ENCODE measurements at places on chromosomes 3 and 15.
A peak's percentile ranks its signal among the peaks of the same experiment; 100 is the strongest.

- peak; percentile 22 for DNase-seq
These were observed 365.5 kb downstream of the SHQ1 start for GRCh38 chr3:72482589-72483321.

GRCh38 chr3:110567029-110567428, 504.6 kb upstream of the NECTIN3 start:
- no peak for DNase-seq

GRCh38 chr3:120059081-120059864, 35.0 kb downstream of the GSK3B start:
- no peak for DNase-seq

- DNase-seq, result no peak
These were observed 1010.9 kb downstream of the NTRK3 start for GRCh38 chr15:87245592-87245991.

DNA sequence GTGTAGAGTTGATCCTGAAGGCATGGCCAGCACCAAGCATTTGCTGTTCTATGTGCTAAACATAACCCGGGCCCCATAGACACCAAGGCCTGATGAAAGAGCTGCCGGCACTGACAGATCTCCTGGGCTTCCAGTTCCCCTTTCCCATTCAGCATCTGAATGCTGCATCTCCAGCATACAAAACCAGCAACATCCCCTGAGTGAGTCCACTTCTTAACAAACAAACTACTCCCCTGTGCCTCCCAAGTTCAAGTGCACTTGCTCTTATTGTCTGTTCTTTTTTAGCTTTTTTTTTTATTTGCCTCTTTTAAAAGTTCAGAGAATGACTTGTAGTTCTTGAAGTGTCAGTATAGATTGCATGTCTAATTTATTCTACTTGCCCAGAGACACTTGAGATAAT, 156.0 kb downstream of the EDEM1 start:
- no peak for DNase-seq

DNA sequence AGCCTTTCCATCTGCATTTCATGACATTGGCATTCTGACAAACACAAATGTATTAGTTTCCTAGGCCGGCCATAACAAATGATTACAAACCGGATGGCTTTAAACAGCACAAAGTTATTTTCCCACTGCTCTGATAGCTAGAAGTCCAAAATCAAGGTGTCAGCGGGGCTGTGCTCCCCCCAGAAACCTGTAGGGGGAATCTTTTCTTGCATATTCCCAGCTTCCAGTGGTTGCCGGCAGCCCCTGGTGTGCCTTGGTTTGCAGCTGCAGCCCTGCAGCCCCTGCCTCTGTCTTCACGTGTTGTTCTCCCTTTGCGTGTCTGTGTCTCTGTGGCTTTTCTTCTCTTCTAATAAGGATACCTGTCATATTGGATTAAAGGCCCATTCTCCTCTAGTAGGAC, 79.0 kb upstream of the CDV3 start:
- DNase-seq, result no peak

DNA sequence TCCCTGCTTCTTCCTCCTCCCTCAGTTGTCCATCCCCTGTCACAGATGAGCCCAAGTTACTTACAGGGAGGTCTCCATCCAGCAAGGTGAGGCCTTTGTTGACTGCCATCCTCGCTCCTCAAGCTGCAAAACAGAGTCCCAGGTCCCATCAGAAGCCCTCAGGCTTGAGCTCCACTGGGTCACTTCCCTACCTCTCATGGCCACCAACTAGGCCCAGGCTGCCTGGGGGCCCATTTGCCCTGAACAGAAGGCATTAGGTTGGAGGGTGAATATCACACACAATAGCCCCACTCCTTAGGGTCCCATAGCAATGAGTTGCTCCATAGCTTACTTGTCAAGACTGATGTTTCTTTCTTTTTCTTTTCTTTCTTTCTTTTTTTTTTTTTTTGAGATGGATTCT, 1.8 kb downstream of the PLIN1 start:
- DNase-seq, result no peak

DNA sequence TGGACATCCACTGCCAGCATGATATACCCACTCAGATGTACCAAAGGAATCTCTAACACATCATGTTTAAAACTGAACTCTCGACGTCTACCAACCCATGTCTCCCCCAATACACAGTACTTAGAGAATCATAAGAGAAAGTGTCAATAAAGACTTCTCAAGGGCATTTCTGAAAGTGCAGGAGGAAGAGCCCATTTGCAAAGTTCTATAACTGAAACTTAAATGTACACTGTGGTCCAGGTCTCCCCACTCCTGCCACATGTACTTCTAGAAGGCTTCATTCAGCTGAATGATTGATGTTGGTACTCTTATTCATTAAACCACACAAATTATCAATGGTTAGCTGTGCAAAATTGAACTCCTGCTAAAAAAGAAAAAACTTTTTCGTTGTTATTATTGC, 31.8 kb downstream of the HERC1 start:
- no peak for DNase-seq

DNA sequence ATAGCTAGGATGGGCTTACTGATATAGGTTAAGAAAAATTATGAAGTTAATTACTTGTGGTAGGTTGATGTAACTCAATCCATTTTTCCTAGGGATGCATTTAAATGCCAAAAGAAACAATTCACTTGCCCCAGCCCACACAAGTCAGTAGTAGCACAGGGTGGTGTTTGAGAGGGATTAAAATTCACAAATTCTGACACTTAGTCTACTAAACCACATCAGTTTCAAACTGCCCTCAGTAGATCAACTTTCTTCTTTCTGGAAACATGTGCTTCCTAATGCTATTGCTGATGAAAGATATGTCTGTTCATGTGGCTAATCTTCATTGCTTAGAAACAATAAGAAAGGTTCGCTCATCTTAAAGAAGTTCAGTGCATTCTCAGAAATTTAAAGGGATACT, 160.6 kb downstream of the EPHA3 start:
- DNase-seq, result no peak
